ENCODE measurements at places on chromosomes 1 and 21.
A peak's percentile ranks its signal among the peaks of the same experiment; 100 is the strongest.

DNA sequence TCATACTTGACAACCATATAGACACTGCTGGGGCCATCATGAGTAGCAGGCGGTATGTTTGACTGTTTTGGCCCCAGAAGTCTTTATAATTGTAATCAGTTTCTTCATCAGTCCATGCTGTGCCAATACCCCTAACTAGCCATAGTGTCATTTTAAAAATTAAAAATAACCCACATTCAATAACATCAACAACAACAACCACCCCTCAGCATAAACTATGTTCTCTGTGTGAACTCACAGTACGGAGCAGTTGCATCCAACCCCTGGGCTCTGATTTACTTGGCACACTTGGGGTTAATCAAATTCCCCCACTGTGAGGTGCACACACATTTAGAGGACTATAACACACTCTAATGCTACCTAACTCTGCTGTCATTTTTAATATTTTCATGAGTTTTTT is 553.7 kb downstream of the USP25 start:
- DNase-seq = no peak

- DNase-seq = no peak
These were observed 14.9 kb upstream of the KCNK1 start for GRCh38 chr1:233598891-233599541.

DNA sequence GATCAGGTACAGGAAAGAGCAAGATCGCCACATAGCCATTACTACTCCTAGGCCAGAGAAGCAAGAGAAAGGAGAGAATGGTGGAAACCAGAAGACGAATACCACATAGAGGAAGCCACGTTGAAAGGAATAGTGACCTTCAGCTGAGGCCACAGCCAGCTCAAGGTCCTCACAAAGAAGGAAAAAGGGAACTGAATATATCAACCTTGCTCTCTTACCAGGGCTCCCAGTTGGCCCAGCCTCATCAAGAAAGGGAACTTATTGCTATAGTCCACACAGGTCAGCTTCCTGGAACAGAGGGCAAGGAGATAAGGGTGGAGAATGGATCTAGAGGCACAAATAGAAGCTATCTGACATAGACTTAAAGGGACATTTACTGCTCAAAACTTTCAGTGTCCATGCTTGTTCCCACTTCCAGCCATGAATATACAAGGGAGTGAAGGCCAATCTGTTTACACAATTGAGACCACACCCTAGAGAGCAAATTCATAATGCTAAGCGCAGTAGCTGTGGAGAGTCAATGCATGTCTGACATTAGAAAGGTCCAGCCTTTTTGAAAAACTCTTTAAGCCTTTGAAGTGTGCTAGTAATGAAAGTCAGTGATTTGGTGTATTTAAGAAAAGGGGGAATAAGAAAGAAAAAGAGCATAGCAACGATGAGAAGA is 120.7 kb upstream of the ZC3H11B start:
- DNase-seq = no peak

GRCh38 chr1:167716000-167716271 is 5.8 kb upstream of the MPZL1 start:
- peak; percentile 14 for DNase-seq

DNA sequence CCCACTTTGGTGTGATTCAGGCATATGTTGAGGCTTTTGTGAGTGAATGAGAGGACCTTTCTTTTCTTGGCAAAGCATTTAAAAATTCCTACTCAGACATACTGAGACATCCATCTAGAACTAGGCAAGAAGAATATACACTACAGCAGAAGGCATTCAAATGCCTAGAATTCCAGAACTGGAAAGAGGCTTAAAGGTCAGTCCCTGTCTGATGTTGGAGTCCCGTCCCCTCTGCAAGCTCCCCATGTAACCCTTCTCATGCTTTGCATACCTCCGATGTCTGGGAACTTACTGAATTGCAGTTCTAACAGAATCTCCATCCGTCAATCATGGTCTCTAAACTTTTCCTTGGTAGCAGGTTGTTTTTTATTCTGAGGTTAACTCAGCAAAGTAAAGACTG is 152.9 kb downstream of the ATP6V1G3 start:
- DNase-seq = no peak

- peak; percentile 24 for DNase-seq
These were observed 773 bp downstream of the IFNGR2 start for GRCh38 chr21:33403786-33404585.

DNA sequence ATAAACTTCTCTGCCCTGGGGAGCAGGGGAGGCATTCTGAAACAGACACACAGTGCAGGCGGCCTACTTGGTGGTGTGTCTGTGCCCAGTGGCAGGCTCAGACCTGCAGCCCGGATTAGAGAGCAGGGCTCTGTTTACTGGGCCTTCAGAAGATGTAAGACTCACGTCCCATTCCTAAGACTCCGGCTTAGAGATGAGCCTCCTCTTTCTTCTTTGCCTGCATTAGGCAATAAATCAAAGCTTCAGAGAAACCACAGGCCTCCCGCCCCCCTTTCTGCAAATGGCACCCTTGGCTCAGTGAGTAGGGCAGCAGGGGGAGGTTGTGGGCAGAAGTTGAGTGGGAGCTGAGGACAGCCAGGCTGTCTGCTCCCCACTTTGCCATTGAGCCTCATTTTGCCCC is 35.8 kb downstream of the LGR6 start:
- DNase-seq = no peak

Data from CD4-positive, alpha-beta T cell treated with Interleukin-4 for 1 hour (primary cell).